ENCODE measurements at places on chromosomes 2 and 18. TPM values are rescaled to one million over a fixed set of nuclear protein-coding genes. Genes with fewer than 3 reads are reported as not detected.

Gene OR6B2
- total RNA-seq: not detected

Gene IL36RN
- not detected for total RNA-seq

Gene ZSWIM2
- total RNA-seq: not detected

Gene RIT2
- total RNA-seq: not detected

Gene FKBP1B
- 9.5 TPM for total RNA-seq

Gene MALT1
- 6.6 TPM for total RNA-seq

Gene VIT
- 3.4 TPM for total RNA-seq

Gene CFAP210
- not detected for total RNA-seq

Measured in pericardium fibroblast (primary cell).